ENCODE measurements at places on chromosomes 2 and 18.

- no peaks in the 10 kb centered on the region for H3K27me3 ChIP-seq
- no peak for DNase-seq
- H3K4me1 ChIP-seq: peaks cover 5% of the 10 kb centered on the region
- H3K27ac ChIP-seq: no peak overlapping the region
These were observed 237.0 kb downstream of the HDAC4 start for GRCh38 chr2:239163688-239164334.

GRCh38 chr2:20224716-20225293 is at the start of gene SDC1:
TSS of gene SDC1 (minus strand) at chr2:20225130. CDS start at chr2:20224867, 263 bp downstream.
- peak within 1 kb of the TSS; percentile 73 for H3K4me3 ChIP-seq
- peaks cover 15% of the 10 kb centered on the region for H3K4me1 ChIP-seq
- H3K27ac ChIP-seq: peak within 1 kb of the TSS; percentile 64
- no peaks in the 10 kb centered on the region for H3K36me3 ChIP-seq
- DNase-seq: no peak

GRCh38 chr2:162521871-162522650 is 178.1 kb downstream of the GCA start:
- H3K4me3 ChIP-seq: no peak overlapping the region
- H3K36me3 ChIP-seq: no peaks in the 10 kb centered on the region
- DNase-seq: no peak
- no peaks in the 10 kb centered on the region for H3K4me1 ChIP-seq
- H3K27me3 ChIP-seq: no peaks in the 10 kb centered on the region

GRCh38 chr2:241000831-241001321 is 2.5 kb downstream of the SNED1 start:
- H3K27ac ChIP-seq: no peak overlapping the region
- no peak overlapping the region for H3K4me3 ChIP-seq
- no peak for DNase-seq
- H3K27me3 ChIP-seq: peaks cover 37% of the 10 kb centered on the region
- peaks cover 27% of the 10 kb centered on the region for H3K36me3 ChIP-seq

DNA sequence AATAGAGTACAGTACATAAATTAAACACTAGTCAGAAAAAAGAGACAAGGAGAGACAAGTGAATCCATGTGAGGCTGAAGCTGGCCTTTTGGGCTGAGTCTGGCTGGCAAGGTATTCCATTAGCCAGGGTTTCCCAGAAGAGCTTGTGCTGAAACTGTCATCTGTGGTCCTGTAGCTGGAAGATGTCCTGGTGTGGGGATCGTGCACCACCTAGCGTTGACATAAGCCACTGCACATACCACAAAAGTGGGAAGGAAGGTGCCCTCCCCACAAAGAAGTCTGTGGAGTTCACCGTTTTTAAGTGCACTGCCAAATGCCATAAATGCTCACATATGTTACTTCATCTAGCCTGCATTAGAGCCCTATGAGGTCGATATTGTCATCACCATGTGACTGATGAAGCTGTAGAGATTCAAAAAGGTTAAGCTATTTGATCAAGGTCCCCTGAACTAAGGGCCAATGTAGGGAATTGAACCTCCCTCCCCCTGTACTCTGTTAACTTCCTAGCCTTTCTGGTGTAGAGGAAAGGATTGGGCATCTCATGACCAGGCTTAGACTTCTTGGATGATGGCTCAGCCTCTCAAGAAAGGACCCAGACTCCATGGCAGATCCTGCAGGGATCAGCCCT is 31.9 kb upstream of the GALNT14 start:
- H3K4me3 ChIP-seq: no peak overlapping the region
- H3K27ac ChIP-seq: no peak overlapping the region
- H3K27me3 ChIP-seq: no peaks in the 10 kb centered on the region
- peak; percentile 51 for DNase-seq

DNA sequence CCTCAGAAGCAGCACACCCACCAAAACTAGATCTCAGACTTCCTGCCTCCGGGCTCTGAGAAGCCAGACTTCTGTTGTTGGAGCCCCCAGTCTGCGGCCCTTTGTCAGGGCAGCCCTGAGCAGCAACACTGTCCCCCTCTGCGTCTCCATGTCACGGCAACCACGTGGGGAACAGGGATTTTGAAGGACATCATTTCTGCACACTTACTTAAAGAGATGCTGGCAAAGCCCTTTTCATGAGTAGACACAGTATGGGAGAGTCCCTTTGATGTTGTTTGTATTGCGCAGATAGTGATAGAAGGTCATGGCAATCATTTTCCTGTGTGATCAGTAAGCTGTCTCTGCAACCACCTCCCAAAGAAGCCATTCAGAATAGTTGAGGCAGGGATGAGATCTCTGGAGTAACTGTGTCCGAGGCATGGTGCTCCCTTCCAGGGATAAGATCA is 69.1 kb upstream of the ID2 start:
- no peak for DNase-seq
- H3K4me1 ChIP-seq: no peaks in the 10 kb centered on the region
- peaks cover 56% of the 10 kb centered on the region for H3K27me3 ChIP-seq

GRCh38 chr2:60468382-60469085 is 84.9 kb downstream of the BCL11A start:
- H3K27ac ChIP-seq: peak overlapping the region; percentile 86
- no peaks in the 10 kb centered on the region for H3K27me3 ChIP-seq
- peaks cover 30% of the 10 kb centered on the region for H3K36me3 ChIP-seq
- no peak for DNase-seq
- peak overlapping the region; percentile 34 for H3K4me3 ChIP-seq

- H3K4me1 ChIP-seq: no peaks in the 10 kb centered on the region
- no peak for DNase-seq
- no peaks in the 10 kb centered on the region for H3K27me3 ChIP-seq
- H3K27ac ChIP-seq: no peak overlapping the region
- H3K36me3 ChIP-seq: no peaks in the 10 kb centered on the region
These were observed 332.7 kb downstream of the CYRIA start for GRCh38 chr2:16332681-16333557.

- no peaks in the 10 kb centered on the region for H3K36me3 ChIP-seq
- peaks cover 4% of the 10 kb centered on the region for H3K4me1 ChIP-seq
- H3K27ac ChIP-seq: no peak overlapping the region
- no peak for DNase-seq
- H3K4me3 ChIP-seq: no peak overlapping the region
- H3K27me3 ChIP-seq: no peaks in the 10 kb centered on the region
These were observed 381.6 kb upstream of the TRIB2 start for GRCh38 chr2:12335131-12335530.

- H3K36me3 ChIP-seq: no peaks in the 10 kb centered on the region
- no peak overlapping the region for H3K4me3 ChIP-seq
- DNase-seq: no peak
- H3K27me3 ChIP-seq: no peaks in the 10 kb centered on the region
These were observed 1326.0 kb downstream of the LRP1B start for GRCh38 chr2:140804700-140805260.

DNA sequence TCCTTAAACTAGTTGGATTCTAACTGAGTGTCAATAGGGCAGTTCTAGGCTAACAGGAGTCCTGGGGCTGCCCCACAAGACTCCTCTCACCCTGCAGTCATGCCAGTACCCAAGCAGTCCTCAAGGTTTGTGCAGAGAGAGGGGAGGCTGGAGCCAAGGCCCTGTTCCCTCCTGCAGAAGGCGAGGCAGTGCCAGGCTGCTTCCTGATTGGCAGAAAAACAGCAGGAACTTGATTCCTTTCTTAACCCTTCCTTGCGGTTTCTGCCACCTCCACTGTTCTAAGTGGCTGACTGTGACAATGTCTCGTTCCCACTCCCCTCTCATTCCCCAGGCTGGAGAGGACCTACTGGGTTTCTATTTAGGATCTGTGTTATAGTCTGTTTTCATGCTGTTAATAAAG is 75.3 kb downstream of the LPIN1 start:
- no peaks in the 10 kb centered on the region for H3K4me1 ChIP-seq
- H3K36me3 ChIP-seq: peaks cover 23% of the 10 kb centered on the region
- H3K27me3 ChIP-seq: no peaks in the 10 kb centered on the region
- H3K4me3 ChIP-seq: no peak overlapping the region
- H3K27ac ChIP-seq: no peak overlapping the region

DNA sequence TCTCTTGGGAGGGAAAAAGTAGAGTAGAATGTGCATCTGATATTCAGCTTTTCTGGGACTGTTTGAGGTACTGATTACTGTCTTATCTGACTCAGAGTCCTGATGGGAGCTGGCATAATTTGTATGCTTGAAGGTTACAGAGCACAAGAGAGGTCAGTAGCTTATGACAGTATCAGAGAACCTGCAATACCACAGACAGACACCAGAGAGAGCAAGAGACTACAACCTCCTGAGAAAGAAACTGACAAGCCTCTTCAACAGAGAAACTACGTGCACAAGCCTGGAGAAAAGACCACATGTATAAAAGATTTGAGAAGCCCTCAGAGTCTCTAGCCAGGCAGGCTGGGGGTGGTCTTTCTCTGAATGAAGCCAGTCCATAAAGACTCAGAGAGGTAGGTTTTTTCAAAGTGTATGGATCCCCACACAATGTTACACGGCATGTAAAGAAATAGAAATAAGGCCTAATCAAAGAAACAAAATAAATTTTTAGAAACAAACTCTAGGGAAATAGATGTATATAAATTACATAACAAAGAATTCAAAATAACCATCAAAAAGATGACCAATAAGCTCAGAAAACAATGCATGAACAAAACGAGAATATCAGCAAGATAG is 568.3 kb downstream of the LRRTM4 start:
- H3K36me3 ChIP-seq: no peaks in the 10 kb centered on the region
- no peak overlapping the region for H3K27ac ChIP-seq
- no peaks in the 10 kb centered on the region for H3K27me3 ChIP-seq
- H3K4me1 ChIP-seq: no peaks in the 10 kb centered on the region
- no peak for DNase-seq

DNA sequence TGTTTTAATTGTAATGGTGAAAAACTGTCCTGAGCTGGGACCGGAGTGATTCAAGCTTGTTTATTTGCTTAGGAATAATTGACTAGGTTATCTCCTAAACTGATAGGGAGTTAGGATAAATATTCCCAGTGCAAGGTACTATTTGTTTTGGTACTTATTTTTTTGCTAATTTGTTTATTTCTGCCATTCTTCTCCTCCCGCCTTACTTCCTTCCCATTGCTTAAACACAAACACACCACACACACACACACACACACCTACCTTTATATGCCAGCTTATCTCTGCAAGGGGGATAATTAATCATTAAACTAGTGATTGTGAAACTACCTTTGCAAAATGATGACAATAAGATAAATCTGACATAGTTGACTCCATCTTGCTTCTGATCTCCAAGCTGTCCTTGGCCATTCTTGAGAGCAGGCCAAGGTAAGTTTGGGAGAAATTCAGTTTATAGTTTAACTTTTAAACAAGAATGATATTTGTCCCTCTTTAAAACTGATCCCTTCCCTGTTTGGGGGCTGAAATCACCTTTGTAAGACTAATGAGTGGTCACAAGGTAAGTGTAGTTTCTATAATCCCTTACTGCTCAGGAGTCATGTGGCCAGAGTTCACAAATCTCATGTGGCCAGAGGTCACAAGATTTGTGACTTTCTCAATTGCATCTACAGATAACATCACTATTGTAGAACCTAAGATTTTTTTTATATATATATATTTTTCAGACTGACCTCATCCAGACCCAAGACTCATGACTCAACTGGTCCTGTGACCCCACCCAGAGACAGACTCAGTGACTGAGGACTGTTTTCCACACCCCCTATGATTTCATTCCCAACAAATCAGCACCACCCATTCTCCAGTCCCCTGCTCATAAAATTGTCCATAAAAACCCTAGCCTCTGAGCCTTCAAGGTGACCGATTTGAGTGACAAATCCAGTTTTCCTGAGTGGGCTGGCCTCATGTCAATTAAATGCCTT is 83.1 kb upstream of the LRRTM4 start:
- H3K4me1 ChIP-seq: no peaks in the 10 kb centered on the region
- no peaks in the 10 kb centered on the region for H3K27me3 ChIP-seq
- no peak overlapping the region for H3K4me3 ChIP-seq

GRCh38 chr2:32314886-32315285 is 37.2 kb downstream of the YIPF4 start:
- no peak for DNase-seq
- H3K36me3 ChIP-seq: no peaks in the 10 kb centered on the region
- H3K4me3 ChIP-seq: no peak overlapping the region
- no peak overlapping the region for H3K27ac ChIP-seq
- H3K4me1 ChIP-seq: no peaks in the 10 kb centered on the region

GRCh38 chr2:240350696-240351087 is 84.8 kb upstream of the GPC1 start:
- no peak overlapping the region for H3K4me3 ChIP-seq
- no peak overlapping the region for H3K27ac ChIP-seq
- H3K27me3 ChIP-seq: peaks cover 24% of the 10 kb centered on the region
- DNase-seq: no peak
- H3K36me3 ChIP-seq: no peaks in the 10 kb centered on the region
- no peaks in the 10 kb centered on the region for H3K4me1 ChIP-seq

- H3K4me1 ChIP-seq: no peaks in the 10 kb centered on the region
- no peak overlapping the region for H3K27ac ChIP-seq
- no peak for DNase-seq
- H3K4me3 ChIP-seq: no peak overlapping the region
- no peaks in the 10 kb centered on the region for H3K27me3 ChIP-seq
- H3K36me3 ChIP-seq: no peaks in the 10 kb centered on the region
These were observed 309.1 kb upstream of the COL3A1 start for GRCh38 chr2:188664951-188665595.

DNA sequence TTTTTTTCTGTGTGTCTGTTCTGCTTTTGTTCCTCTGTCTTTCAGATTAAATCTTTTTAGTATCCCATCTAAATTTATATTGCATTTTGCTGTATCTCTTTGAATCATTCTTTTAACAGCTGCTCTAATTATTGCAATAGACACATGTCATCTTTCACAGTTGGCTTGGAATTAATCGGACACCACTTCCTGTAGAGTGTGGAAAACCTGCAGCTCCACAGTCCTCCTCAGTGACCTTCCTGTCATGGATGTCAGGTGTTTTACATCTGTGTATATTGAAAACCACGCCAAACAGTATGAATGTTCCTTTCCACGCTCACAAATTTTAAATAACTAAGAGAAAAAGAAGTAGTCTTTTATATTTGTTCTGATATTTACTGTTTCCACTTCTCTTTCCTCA is 135.3 kb downstream of the PXDN start:
- H3K4me1 ChIP-seq: peaks cover 48% of the 10 kb centered on the region
- DNase-seq: no peak
- H3K27ac ChIP-seq: peak overlapping the region; percentile 29
- H3K4me3 ChIP-seq: peak overlapping the region; percentile 57
- no peaks in the 10 kb centered on the region for H3K27me3 ChIP-seq

DNA sequence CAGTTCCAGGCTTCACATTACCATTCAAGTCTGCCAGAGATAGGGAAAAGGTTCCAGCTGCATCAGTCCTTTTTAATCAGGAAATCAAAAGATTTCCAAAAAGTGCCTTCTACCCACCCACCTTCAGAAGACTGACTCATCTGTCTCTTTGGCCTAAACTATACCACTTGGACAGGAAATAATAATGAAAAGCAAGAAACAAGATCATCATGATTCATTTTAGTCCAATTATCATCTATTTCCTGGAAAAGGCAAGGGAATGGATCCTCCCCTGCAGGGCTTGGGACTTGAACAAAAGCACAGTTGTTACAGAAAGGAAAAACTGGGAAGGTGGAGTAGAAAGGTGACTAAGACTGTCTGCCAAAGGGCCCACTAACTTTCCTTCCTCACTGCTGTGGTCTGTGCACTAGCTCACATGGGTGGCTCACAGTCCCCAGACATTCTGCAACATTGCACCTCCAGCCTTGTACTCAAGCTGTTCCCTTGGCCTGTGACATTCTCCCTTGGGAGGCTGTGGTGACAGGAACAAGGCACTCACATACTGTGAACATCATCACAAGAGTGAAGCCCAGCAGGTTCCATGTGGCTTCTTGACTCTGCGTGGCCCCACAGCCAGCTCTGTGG is 75.3 kb downstream of the VSNL1 start:
- H3K4me1 ChIP-seq: no peaks in the 10 kb centered on the region
- DNase-seq: no peak
- no peak overlapping the region for H3K4me3 ChIP-seq
- no peaks in the 10 kb centered on the region for H3K36me3 ChIP-seq

GRCh38 chr2:3169106-3169870 is 208.3 kb downstream of the EIPR1 start:
- peaks cover 41% of the 10 kb centered on the region for H3K36me3 ChIP-seq
- no peak for DNase-seq
- H3K4me3 ChIP-seq: no peak overlapping the region
- no peaks in the 10 kb centered on the region for H3K27me3 ChIP-seq

Measured in naive B cell (primary cell).